ENCODE measurements at places on chromosomes 1 and 21.

GRCh38 chr1:83857103-83857502 is 141.8 kb downstream of the TTLL7 start:
- no peak for DNase-seq

DNA sequence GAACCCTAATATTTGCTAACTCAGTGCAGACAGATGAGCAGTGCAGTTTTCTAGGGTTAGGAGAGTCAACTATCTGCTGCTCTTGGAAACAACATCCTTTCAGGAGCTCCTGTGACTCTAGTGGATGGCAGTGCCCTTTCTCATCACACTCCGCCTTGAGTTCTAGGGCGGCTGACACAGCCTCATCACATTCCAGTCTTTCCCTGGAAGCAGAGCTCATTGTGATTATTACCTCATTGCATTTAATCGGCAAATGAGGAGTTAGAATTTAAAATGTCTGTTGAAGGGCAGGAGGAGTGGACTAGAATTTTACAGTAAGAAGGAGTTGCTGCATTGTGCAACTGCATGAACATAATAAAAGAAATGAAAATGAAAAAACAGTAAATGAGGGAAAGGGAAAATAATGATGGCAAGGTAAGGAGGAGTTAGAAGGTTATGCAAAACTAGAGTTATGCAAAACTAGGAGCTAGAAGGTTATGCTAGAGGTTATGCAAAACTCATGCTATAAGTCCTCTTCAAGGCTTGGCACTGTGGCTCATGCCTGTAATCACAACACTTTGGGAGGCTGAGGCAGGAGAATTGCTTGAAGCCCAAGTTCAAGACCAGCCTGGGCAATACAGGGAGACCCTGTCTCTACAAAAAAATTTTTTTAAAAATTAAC is 6.9 kb upstream of the PTGFRN start:
- DNase-seq: no peak

DNA sequence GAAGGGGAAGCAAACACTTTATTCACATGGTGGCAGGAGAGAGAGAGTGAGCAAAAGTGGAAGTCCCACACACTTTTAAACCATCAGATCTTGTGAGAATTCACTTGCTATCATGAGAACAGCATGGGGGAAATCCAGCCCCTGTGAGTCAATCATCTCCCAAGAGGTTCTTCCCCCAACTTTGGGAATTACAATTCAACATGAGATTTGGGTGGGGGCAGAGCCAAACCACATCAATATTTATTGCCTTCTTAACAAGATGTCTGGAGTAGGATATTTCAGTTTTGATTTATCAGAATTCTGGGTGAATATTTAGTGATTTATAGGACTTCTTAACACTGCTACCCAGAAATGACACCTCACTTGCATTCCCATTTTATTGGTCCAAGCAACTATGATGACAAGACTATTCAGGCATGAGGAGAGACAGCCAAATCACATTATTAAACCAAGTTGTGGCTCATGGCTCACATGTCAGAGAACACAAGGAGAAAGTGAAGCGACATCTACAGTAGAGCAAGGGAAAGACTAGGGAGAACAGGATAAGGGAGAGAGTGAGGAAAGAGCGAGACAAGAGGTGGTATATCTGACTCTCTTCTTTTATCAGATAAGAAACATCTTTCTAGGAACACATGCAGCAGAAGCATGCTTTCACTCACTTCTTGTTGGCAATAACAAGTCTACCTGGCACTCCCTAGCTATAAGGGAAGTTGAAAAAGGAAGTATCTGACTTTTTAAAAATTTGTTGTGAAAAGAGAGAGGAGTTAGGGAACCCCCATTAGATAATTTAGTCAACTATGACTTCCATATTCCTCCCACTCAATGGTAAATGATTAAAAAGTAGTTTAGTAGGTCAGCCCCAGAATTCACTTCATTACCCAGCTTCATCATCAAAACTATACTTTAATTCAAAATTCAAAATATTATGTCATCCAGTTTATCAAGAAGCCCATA is 36.6 kb upstream of the PTPRC start:
- no peak for DNase-seq

GRCh38 chr1:46004492-46004891 is 127.9 kb downstream of the PIK3R3 start:
- DNase-seq: no peak

DNA sequence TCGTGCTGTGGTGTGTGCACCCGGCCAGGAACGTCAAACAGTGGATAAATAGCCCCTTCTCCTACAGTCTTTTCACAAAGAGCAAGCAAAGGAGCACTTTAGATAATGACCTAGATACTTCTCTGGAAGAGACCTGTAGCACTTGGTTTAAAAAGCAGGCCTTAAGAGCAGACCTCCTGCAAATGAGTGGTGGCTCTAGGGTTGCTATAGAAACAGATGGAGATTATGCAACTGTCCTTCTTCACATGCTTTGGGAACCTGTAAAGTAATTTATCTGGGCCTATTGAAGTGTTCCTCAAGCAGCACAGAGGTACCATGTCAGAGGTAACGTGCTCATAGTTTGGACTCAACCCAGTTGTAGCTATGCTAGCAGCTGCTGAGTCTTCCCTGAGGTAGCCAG is 208.2 kb upstream of the KIAA0040 start:
- no peak for DNase-seq

DNA sequence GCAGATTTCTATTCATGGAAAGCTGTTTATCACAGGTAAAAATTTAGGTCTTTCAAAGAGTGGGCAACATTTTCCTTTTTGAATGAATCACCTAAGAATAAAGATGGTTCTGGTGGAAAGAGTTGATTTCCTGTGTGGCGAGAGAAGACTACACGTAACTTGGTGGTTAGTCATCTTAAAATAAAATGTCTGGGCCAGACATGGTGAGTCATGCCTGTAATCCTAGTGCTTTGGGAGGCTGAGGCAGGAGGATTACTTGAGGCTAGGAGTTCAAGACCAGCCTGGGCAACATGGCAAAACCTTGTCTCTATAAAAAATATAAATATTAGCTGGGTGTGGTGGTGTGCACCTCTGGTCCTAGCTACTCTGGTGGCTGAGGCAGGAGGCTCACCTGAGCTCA is 65.7 kb downstream of the DISP1 start:
- no peak for DNase-seq

DNA sequence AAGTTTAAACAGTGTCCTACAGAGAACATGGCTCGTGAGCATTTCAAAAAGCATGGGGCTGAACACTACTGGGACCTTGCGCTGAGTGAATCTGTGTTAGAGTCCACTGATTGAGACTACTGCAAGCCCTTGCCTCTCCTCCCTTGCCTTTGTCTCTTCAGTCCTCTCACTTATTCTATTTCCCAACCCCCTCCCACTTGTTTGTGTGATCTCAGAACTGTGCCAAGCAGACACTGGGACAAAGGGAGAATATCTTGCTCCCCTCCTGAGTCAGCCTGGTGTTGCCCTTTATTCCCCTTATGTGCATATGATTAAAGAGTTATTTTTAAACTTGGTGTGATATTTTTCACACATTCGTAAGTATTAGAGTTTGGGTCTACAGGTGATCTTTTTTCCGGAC is 11.1 kb upstream of the RPRD2 start:
- DNase-seq: no peak

DNA sequence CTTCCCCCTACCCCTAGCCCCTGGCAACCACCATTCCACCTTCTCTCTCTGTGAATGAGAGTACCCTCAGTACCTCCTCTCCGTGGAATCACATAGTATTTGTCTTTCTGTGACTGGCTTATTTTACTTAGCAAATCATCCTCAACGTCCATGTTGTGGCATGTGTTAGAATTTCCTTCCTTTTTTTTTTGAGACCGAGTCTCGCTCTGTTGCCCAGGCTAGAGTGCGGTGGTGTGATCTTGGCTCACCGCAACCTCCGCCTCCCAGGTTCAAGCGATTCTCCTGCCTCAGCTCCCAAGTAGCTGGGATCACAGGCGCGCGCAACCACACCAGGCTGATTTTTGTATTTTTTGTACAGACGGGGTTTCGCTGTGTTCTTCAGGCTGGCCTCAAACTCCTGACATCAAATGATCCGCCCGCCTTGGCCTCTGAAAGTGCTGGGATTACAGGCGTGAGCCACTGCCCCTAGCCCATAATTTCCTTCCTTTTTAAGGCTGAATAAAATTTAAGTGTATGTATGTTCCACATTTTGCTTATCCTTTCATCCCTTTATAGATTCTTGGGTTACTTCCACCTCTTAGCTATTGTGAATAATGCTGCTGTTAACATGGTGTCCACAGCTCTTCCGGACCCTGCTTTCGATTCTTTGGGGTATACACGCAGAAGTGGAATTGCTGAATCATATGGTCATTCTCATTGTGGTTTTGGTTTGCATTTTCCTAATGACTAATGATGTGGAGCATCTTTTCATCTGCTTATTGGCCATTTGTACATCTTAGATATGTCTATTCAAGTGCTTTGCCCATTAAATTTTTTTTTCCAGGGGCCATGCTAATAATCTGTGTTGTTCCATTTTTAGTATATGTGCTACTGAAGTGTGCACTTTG is 32.3 kb downstream of the ERRFI1 start:
- no peak for DNase-seq

DNA sequence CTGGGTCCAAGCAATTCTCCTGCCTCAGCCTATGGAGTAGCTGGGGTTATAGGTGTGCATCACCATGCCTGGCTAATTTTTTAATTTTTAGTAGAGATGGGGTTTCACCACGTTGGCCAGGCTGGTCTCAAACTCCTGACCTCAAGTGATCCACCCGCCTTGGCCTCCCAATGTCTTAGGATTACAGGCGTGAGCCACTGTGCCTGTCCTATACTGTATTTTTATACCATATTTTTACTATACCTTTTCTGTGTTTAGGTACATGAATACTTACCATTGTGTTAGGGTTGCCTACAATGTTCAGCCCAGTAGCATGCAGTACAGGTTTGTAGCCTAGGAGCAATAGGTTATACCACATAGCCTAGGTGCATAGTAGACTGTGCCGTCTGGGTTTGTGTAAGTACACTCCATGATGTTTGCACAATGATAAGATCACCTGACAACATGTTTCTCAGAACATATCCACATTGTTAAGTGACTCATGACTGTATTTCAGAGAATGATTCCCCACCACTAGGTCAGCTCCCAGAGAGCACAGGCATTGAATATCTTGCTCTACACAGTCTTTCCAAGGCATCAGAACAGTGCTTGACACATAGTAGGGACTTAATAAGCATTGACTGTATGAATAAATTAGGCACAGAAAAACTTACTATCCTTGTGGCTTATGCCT is 6.0 kb upstream of the CITED4 start:
- no peak for DNase-seq
